ENCODE measurements at places on chromosomes 4 and X. TPM values are rescaled to one million over a fixed set of nuclear protein-coding genes. Genes with fewer than 3 reads are reported as not detected.

Gene MMAA
- total RNA-seq = 5.2 TPM

Gene AFF2
- total RNA-seq = 0.72 TPM

Gene PGRMC1
- 75.3 TPM for total RNA-seq

Gene UGT2B17
- total RNA-seq = not detected

Gene MAGED4B
- total RNA-seq = 35.5 TPM

Gene SPANXC
- not detected for total RNA-seq

Gene AFM
- total RNA-seq = not detected

DNA sequence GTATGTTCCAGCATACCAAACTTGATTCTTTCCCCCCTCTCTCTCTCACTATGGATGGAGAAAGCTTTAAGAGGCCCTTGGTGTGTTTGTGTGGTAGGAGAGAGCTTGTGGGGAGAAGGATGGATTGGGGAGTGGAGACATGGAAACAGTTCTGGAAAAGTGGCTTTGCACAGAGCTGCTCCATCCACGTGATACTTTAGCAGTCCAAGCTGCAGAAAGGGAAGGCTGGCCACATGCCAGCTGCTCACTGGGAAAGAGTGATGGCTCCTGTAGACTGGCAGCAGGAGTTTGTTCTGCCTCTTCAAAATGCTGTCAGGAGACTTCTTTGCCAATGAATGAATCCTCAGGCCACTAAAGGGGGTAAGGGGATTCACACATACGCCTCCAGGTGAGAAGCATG is 21.7 kb upstream of the SEC24B start:
- no peaks in the 10 kb centered on the region for H3K36me3 ChIP-seq
- no peak overlapping the region for H3K4me3 ChIP-seq
- H3K27ac ChIP-seq = no peak overlapping the region
- no peak for DNase-seq
- no peaks in the 10 kb centered on the region for H3K4me1 ChIP-seq
- H3K27me3 ChIP-seq = no peaks in the 10 kb centered on the region

- H3K4me1 ChIP-seq = no peaks in the 10 kb centered on the region
- no peak overlapping the region for H3K4me3 ChIP-seq
- no peaks in the 10 kb centered on the region for H3K36me3 ChIP-seq
- no peak overlapping the region for H3K27ac ChIP-seq
- H3K27me3 ChIP-seq = 0 out of 2 replicates have a peak, but pooled peaks cover 3% of the 10 kb centered on the region
Measured at GRCh38 chrX:114985967-114986592, 31.3 kb downstream of the IL13RA2 start.

DNA sequence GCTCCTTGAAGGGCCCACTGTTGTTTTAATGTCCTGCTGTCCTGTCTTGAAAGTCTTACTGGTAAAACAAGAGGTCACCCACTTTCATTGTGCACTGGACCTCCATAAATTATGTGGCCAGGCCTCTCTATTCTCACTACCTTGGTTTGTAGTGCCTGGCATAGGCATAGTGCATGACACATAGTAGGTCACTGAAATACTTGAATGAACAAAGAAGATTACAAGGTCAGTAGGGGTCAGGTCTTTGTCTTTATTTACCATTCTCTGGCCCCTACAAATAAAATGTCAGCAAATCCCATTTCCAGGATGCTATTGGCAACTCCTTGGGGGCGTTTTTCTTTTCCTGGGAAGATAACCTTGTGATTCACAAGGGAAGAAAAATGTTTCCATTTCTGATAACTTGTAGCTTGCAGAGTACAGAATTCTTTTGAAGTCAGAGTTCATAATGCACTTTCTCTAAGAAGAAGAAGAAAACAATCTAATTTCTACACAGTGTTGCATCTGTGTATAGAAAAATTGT is 1.4 kb downstream of the PGM2 start:
- DNase-seq = no peak
- H3K36me3 ChIP-seq = peaks cover 2% of the 10 kb centered on the region
- peaks cover 2% of the 10 kb centered on the region for H3K4me1 ChIP-seq
- H3K27ac ChIP-seq = no peak overlapping the region

DNA sequence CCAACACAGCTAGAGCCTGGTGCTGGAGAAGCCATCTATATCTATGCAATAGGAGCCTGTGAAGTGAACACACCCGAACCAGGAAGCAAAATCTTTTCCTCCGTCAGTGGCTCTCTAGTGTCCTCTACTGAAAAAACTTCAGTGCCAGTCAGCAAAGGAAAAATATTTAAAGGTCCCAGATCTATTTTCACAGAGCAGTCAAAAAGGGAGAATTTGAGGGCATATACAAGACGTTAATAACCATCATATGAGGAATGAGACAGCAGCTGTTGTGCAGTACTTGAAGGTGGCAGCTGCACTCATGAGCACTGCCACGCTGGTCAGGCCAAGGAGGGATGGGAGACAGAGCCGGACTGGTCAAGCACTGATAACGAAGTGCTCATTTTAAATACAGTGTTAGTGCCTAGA is 14.4 kb downstream of the MCUB start:
- no peaks in the 10 kb centered on the region for H3K27me3 ChIP-seq
- no peaks in the 10 kb centered on the region for H3K36me3 ChIP-seq
- DNase-seq = no peak
- H3K4me1 ChIP-seq = no peaks in the 10 kb centered on the region
- no peak overlapping the region for H3K4me3 ChIP-seq
- H3K27ac ChIP-seq = no peak overlapping the region

DNA sequence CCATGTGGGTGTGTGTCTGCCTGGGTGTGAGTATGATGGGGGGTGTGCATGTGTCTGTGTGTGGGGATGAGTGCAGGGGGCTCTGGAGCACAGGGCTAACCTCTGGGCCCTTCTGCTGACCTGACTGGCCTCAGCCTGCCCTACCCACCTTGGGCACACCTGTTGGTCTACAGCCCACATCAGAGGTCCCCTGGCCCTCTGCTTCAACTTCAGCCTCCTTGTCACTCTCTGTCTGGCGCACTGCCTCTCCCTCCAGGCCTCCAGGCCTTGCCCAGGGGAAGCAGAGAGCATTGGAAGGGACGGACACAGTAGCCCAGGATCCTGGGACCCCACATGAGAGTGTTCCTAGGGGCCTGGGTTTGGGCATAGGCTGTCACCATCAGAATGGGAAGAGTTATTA is 115.4 kb downstream of the EFNB1 start:
- DNase-seq = no peak
- no peak overlapping the region for H3K4me3 ChIP-seq
- H3K27ac ChIP-seq = no peak overlapping the region
- no peaks in the 10 kb centered on the region for H3K36me3 ChIP-seq
- H3K27me3 ChIP-seq = peaks cover 3% of the 10 kb centered on the region

- no peaks in the 10 kb centered on the region for H3K36me3 ChIP-seq
- no peak for DNase-seq
- no peak overlapping the region for H3K27ac ChIP-seq
- H3K4me1 ChIP-seq = no peaks in the 10 kb centered on the region
- H3K4me3 ChIP-seq = no peak overlapping the region
Measured at GRCh38 chr4:99986792-99987191, 36.7 kb upstream of the H2AZ1 start.

- H3K4me3 ChIP-seq = no peak overlapping the region
- peaks cover 28% of the 10 kb centered on the region for H3K4me1 ChIP-seq
- H3K36me3 ChIP-seq = no peaks in the 10 kb centered on the region
- H3K27me3 ChIP-seq = no peaks in the 10 kb centered on the region
- peak; percentile 86 for DNase-seq
Measured at GRCh38 chr4:41141900-41142299, 72.4 kb downstream of the APBB2 start.

DNA sequence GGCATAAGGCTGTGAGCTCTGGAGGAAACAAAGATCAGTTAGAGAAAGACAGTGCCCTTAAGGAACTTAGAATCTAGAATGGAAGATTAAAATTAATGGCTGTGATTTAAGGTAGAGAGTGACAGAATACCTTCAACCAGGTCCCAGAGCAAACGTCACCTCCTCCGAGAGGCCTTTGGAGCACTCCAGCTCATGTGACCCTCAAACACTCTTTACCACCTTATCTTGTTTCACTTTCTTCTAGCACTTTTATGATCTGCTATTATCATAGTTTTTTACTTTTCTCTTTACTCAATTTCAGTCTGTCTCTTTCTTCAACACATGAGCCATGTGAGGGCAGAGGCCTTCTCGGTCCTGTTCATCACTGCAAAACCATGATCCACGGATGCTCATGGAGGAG is 187.0 kb downstream of the SMIM20 start:
- H3K36me3 ChIP-seq = no peaks in the 10 kb centered on the region
- H3K27me3 ChIP-seq = no peaks in the 10 kb centered on the region
- H3K4me1 ChIP-seq = peaks cover 3% of the 10 kb centered on the region
- H3K27ac ChIP-seq = no peak overlapping the region

Measured in IMR-90 (cell line).